ENCODE measurements at places on chromosomes 6 and 20.

GRCh38 chr6:22821664-22822320 lies 252.4 kb downstream of the HDGFL1 start:
- no peak for DNase-seq

DNA sequence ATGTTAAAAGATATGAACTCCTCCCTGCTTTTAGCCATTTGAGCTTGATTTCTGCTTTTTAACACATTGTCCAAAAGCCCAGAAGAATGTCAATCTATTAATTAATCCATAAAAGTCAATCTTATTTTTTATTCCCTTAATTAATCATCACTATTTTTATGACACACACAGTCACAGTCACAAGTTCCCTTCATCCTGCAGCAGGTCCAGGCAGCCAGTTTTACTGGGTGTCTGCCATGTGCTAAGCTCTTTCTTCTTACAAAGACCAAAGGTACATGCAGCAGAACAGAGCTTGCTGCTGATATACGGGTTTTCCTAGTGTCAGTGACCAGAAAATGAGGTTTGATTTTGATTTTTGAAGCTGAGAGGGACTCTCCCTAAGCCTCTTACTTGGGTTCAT lies 53.3 kb upstream of the SLC22A23 start:
- no peak for DNase-seq

- DNase-seq: no peak
Measured at GRCh38 chr20:49563015-49563980, 4.6 kb downstream of the PTGIS start.

GRCh38 chr6:155177363-155177961 lies 86.4 kb upstream of the CLDN20 start:
- no peak for DNase-seq

GRCh38 chr6:42095094-42095493 lies 44.8 kb downstream of the TAF8 start:
- DNase-seq: no peak

- no peak for DNase-seq
Measured at GRCh38 chr6:46882645-46883044, 39.1 kb downstream of the ADGRF5 start.

GRCh38 chr6:6730831-6731230 lies 142.3 kb downstream of the LY86 start:
- no peak for DNase-seq

GRCh38 chr6:41649596-41649995 lies 11.3 kb downstream of the MDFI start:
- no peak for DNase-seq

DNA sequence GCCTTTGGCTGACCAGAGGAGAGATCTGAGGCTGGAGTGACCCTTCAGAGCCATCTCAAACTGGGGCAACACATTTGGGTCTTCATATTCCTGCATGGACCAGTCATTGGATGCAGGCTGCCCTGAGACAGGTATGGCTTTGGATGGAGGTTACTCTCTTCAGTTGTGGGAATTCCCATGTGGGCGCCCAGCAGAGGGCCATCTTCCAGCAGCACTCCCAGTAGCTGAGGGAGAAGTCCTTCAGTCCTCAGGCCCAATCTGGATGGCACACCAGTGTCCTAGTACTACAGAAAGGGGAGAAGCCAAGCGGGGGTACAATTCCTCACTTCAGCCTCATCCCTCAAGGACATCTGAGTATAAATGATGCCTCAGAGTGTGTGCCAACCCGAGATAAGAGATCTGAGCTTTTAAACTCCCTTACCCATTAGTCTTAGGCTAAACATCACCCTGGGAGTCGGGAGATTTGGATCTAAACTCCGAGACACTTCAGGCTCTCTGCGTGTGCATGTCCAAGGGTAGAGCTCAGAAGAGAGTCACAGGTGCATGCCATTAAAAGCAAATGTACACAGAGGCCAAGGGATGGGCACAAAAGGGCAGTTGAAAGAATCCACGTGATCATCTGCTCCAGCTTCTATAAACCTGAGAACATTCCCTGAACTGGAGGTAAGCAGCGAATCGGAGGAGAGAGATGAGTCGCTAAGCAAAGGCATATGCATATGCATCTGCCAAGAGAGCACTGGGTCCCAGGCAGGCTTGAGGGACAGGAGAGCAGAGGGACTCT lies 204.6 kb downstream of the CD83 start:
- no peak for DNase-seq

GRCh38 chr6:151723152-151723551 lies 84.3 kb upstream of the ESR1 start:
- peak; percentile 0 for DNase-seq

DNA sequence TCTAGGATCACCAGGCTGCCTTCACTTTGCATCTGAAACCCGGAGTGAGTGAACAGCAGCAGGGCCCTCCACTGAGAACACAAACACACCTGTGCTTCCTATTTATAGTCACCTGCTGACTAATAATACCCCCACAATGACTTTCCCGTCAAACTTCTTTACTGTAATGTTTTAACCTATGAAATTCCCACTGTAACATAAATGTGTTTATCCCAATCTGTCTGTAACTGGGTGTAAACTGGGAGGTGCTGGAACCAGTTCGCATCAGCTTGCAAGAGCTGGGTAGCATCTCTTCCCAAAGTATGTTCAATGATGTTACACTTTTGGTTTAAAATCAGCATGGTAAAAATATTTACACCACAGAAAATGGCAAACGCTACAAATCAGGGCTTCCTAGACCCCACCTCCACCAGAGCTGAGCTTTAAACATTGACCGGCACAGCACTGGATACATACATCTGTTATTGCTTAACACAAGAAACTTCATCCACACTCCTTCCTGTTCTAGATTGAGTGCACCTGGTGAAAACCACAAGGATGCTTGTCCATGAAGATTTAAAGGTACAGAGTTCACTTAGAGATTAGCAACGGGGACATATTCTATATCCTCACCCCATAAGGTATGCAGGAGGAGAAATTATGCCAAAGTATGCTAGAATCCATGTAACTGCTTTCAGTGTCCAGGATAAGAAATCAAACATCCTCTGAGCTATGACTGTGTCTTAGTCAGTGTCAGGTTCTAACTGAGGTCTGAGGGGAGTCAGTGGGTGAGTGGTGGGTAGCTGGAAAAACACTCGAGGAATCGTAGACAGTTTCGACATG lies 79.0 kb downstream of the ALDH8A1 start:
- DNase-seq: no peak

- DNase-seq: no peak
Measured at GRCh38 chr6:166317261-166318212, 9.3 kb upstream of the PRR18 start.

GRCh38 chr20:19926591-19926990 lies 90.6 kb upstream of the NAA20 start:
- no peak for DNase-seq

GRCh38 chr6:32974541-32975308 lies 6.3 kb downstream of the BRD2 start:
- no peak for DNase-seq

DNA sequence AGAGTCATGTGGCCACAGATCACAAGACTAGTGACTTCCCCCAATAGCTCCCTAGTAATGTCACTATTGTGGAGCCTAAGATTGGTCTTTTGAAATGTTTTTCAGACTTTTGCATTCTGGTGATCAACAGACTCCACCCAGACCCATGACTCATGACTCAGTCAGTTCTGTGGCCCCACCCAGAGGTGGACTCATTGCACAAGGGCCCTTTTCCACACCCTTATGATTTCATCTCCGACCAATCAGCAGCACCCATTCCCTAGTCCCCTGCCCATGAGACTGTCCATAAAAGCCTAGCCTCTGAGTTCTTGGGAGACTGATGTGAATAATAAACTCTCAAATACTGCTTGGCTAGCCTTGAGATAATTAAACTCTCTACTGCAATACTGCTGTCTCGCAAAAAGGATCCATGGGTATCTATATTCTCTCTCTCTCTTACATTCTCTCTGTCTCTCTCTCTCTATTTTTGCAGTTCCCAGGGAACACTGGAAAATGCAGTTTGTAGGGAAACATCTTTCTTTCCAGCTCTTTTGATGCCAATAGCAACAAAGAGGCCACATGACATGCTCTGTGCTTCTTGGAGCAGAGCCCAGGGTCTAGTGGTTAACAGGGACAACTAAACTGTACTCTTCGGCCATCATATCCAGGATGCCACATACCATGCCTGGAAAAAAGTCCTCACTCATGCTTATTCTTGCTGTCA lies 71.3 kb upstream of the IYD start:
- DNase-seq: no peak

DNA sequence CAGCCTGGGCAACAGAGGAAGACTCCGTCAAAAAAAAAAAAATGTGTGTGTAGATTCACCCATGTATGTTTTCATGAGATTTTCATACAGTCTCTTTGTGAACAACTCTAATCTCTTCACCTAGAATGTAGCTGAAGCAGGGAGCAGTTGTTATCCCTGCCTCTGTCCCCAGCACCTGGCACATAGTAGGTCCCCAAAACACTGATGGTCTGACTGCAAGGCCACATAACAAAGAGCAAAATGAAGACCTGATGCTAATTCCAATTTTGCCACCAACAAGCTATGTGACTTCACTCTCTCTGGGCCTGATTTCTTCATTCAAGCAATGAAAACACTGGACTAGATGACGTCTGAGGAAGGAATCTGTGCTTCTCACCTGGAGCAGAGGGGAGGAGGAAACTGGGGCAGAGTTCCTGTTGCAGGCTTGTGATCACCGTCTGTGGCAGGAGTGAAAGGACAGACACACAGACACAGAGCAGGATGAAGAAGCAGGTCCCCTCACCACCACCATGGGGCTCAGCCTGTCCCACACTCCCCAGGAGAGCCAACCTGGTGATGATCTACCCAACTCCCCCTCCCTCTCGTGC lies 4.6 kb downstream of the SLC44A4 start:
- DNase-seq: no peak

DNA sequence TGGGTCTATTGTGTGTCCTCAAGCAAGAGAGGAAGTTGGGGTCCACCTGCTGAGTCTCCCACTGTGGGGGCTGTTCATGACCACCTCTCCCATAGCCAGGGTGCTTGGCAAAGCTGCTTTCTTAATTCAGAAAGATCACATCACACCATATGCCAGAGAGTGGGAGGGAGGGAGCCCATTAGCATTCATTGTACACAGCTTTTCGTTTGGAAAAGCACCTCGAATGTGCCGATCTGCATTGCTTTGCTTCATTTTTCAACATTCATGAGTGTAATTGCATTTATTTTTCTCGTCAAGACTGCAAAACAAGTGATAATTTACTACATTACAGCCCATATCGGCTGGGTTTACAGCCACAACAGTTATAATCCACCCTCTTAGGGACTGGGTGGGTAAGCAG lies 327.3 kb downstream of the PTPRT start:
- DNase-seq: no peak

- no peak for DNase-seq
Measured at GRCh38 chr20:21246161-21246560, 57.0 kb upstream of the XRN2 start.

DNA sequence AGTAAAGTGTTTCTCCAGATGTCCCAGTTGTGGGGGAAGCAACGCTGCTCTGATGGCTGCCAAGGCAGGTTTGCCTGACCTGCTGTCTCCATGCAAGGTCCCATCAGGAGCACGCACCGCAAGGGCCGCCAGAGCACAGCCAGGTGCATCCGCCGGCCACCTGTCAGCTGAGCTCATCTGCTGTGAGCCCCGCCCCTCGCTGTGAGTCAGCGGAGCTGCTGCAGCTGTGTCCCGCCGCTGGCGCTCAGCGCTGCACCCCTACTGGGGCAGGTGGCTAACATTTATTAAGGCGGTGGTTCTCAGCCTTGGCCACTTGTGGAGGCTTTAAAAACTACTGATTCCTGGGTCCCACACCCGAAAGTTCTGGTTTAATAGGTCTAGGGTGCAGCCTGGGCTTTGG lies 225.7 kb downstream of the UST start:
- no peak for DNase-seq

DNA sequence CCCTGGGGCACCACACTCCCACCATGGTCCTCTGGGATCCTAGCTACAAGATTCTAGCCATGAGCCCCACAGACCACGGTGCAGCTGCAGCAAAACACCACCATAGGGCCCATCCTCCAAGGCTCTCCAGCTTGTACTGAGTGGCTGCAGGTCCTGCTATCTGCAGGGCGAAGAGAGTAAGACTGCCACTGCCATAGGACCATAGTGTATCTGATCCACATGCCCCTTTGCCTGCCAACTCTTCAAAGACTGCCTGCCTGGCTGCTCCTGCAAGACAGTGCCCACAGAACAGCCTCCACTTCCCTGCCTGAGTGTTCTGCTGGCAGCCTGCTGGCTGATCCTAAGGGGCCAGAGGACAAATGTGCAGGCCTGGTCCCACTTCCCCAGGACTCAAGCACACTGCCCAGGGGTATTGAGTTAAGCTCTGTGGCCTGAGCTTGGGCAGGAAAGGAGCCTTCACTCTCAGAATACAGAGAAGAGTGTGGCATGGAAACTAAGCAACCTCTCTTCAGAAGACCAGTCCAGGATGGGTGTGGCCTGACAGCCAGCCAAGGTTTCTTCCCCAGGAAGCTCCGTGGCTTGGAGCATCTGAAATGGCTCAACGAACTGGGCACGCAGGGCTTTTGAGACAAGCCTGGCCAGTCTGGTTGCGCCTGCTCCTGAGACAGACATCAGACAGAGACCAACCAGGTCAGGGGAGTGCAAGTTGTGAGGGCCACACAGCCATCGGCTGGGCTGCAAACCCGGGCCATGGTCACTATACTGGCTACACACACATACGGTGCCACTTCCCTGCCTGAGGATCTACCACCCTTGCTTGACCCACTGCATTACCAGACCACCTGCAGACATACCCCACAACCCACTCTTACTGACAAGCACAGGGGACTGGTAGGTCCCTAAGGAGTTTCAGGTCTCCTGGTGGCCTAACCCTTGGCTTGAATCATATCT lies 54.5 kb downstream of the RNGTT start:
- no peak for DNase-seq

- DNase-seq: no peak
Measured at GRCh38 chr20:15287329-15287728, 949.9 kb upstream of the FLRT3 start.

- DNase-seq: no peak
Measured at GRCh38 chr6:25927178-25927577, 3.3 kb downstream of the SLC17A2 start.

DNA sequence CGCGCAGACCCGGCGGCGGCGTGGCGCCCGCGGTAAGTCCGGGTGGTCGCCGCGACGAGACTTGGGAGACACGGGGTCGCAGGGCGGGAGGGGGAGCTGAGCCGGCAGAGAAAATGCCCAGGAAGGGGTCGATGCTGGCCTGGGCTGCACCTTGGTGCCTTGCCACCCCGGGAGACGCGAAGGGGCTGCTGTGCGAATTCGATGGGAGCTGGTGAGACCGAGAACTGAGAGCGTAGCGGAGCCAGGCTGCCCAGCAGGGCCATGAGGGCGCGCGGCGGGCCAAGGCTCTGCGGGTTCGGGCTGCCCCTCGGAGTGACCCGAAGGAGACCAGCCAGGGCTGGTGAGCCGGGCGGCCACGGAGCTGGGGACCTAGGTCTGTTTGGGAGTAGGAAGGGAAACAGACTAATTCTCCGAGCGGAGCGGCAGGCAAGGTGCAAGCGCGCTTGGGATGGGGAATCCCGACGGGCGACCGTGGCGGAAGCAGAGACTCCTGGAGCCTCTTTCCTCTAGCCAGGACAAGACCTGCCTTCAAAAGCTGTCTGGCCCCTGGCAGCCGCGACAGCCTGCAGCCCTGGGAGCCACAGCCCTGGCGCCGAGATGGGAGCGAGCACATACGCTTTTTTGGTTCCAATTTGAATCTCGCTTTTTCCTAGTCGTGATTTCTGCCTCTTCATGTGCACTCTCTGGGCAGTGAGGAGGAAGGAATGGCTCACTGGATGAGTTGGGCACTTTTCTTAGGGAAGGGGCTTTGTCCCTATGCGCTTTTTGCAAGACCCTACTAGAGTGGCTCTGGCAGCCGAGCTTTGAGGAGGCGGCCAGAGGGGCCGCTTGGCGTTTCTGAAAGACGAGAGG lies 691 bp downstream of the SYNDIG1 start:
- DNase-seq: no peak

Data from activated CD8-positive, alpha-beta memory T cell treated with anti-CD3 and anti-CD28 coated beads for 4 hours (primary cell).